CD4-positive, alpha-beta T cell treated with Interleukin-4 for 4 hours (primary cell): ENCODE measurements at places on chromosomes 13 and 19.

GRCh38 chr13:99352351-99353245 is 45.4 kb upstream of the GPR183 start:
- DNase-seq: no peak

DNA sequence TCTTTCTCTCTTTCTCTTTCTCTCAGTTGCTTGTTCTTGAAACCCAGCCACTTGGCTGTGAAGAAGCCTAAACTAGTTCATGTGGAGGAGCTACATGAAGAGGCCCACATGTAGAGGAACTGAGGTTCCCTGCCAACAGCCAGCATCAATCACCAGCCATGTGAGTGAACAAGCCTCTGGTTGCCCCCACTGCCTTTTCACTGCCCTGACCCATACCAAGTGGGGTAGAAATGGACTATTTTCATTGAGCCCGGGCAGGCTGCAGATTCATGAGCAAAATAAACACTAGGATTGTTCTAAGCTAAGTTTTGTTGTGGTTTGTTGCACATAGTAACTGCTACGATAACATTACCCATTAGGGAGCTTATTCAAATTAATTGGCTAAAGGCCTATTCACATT is 78.7 kb upstream of the FAM216B start:
- no peak for DNase-seq

GRCh38 chr19:12796146-12797071 is 5.1 kb downstream of the JUNB start:
- peak; percentile 78 for DNase-seq

DNA sequence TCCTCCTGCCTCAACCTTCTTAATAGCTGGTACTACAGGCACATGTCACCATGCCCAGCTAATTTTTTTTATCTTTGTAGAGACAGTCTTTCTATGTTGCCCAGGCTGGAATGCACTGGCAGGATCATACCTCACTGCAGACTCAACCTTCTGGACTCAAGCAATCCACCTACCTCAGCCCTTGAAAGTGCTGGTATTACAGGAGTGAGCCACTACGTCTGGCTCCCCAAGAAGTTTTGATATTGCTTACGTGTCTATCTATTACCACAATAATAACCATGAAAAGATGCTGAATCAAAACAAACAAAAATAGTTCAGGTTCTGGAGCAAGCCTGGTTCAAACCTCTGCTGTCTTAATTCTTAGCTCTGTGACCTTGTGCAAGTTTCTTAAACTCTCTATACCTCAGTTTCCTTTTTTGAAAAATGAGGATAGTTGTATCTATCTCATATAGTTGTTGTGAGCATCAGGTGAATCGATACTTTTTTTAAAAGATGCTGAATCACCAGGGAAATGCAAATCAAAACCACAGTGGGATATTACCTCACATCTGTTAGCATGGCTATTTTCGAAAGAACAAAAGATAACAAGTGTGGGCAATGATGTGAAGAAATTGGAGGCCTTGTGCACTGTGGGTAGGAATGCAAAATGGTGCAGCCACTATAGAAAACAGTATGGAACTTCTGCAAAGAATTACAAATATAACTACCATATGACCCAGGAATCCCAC is 19.0 kb upstream of the LEUTX start:
- no peak for DNase-seq

DNA sequence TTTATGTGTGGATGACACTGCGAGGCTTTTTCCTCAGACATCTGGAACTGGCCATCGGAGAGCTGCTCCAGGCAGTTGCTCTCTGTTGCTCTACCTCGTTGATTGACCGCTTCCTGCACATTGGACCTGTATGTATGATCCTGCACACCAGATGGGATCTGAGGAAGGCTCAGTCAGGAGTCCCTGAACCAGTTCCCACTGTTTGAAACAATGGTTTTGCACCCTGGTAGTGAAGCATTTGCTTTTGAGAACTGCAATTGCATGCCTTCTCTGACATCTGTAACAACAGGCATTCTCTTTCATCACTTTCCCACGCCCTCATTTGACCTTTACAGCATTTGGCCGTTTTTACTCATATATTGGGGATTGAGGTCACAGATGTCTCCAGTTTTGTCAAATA is 61.1 kb upstream of the NPAS1 start:
- no peak for DNase-seq

- no peak for DNase-seq
Observed at GRCh38 chr19:39645800-39646411, 9.8 kb upstream of the LGALS16 start.

- no peak for DNase-seq
Observed at GRCh38 chr19:30651691-30652090, 279.5 kb downstream of the ZNF536 start.

DNA sequence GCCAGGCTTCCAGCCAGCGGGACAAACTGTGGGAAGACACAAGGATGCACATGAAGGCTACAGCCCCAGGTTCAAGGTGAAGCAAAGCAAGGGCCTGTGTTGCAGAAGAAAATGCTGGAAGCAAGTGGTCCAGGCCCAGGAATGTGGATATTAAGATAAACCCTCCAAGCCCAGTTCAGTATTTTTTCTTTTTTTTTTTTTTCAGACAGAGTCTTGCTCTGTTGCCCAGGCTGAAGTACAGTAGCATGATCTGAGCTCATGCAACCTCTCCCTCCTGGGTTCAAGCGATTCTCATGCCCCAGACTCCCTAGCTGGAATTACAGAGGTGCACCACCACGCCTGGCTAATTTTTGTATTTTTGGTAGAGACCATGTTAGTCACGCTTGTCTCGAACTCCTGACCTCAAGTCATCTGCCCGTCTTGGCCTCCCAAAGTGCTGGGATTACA is 4.4 kb downstream of the PRDX2 start:
- DNase-seq: no peak

DNA sequence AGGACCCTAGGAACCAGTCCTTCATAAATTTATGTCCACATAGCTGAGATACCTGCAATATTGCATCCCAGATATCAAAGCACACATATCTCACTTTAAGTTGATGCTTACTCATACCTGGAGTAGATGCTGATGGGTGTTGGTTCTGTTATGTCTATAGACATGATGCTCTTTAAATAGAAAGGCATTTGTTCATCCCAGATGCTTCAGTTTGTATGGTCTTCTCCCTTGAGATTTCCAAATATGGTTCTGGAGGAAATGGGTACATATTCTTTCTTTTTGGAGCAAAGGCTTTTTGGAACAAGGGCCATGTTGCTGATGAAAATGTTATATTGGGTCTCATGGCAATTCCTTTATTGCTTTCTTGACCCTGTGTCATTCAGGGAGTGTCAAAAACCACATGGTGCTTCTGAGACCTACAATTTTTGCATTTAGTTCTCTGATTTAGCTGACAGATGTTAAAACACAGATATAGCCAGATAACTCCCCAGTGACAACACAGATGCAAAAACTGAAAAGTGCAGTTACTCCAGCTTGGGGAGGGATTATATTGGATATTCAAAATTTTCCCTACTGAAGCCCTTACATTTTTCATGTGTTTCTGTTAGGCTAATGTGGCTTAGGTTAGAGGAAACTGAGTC is 211.4 kb downstream of the KCNRG start:
- no peak for DNase-seq

DNA sequence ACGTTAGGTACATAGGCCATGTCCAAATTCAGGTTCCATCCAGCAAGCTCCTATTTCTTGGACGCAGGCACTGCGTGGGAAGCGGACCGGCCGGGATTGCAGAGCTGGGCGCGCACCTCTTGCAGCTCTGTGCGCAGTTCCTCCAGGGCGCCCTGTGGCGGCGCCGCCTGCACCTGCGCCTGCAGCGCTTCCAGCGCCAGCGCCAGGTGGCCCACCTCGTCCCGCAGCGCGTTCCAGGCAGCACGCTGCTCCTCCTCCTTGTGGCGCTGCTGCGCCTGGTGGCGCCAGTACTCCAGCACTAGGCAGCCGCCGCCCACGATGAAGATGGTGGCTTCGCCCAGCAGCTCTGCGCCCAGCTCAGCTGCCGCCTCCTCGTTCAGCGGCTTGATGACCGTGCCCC is 31.1 kb downstream of the OPA3 start:
- DNase-seq: no peak

DNA sequence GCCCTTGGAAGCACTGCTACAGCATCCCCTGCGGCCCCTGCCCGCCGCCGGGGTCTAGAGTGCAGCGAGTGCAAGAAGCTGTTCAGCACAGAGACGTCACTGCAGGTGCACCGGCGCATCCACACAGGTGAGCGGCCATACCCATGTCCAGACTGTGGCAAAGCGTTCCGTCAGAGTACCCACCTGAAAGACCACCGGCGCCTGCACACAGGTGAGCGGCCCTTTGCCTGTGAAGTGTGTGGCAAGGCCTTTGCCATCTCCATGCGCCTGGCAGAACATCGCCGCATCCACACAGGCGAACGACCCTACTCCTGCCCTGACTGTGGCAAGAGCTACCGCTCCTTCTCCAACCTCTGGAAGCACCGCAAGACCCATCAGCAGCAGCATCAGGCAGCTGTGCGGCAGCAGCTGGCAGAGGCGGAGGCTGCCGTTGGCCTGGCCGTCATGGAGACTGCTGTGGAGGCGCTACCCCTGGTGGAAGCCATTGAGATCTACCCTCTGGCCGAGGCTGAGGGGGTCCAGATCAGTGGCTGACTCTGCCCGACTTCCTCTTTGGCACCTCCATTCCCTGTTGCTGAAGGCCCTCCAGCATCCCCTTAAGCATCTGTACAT is 4.9 kb downstream of the ZNF574 start:
- no peak for DNase-seq

GRCh38 chr19:45166723-45167252 is 6.0 kb upstream of the NKPD1 start:
- no peak for DNase-seq

GRCh38 chr19:15790096-15790495 is 2.6 kb downstream of the OR10H5 start:
- no peak for DNase-seq

- DNase-seq: no peak
Observed at GRCh38 chr19:15231271-15231670, 977 bp downstream of the EPHX3 start.

DNA sequence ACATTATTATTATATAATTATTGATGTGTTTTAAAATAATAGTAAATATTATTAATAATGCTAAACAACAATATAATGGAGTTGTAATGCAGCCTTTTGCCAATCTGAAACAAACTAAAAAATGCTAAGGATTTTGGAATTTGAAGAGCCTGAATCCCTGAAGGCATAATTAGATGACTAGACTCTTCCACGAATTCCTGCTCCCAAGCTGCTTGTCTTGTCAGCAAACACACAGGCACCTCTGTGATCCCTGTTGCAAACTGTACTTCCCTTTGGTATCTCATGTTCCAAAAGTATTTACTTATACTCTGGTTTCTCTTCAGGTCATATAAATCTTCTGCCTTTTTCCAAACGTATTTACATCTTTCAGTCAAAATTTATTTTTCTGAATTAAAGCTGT is 1862.4 kb downstream of the OLFM4 start:
- DNase-seq: no peak

DNA sequence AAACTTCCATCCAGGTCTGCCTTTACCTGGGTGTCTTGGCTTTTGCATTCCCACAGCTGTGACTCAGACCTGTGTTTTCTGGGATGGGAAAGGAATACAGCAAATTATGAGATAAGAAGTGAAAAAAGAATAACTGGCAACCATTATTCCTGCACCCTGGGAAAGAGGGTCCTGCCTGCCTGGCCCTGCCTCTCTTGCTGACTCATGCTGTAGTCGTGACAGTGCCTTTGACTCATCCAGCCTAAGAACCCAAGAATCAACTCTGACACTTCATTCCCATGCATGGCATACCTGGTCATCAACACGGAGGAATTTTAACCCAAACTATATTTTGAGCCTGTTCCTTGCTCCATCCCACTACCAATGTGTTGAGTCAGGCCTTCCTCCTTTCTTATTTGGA is 185.4 kb upstream of the SERP2 start:
- DNase-seq: no peak

DNA sequence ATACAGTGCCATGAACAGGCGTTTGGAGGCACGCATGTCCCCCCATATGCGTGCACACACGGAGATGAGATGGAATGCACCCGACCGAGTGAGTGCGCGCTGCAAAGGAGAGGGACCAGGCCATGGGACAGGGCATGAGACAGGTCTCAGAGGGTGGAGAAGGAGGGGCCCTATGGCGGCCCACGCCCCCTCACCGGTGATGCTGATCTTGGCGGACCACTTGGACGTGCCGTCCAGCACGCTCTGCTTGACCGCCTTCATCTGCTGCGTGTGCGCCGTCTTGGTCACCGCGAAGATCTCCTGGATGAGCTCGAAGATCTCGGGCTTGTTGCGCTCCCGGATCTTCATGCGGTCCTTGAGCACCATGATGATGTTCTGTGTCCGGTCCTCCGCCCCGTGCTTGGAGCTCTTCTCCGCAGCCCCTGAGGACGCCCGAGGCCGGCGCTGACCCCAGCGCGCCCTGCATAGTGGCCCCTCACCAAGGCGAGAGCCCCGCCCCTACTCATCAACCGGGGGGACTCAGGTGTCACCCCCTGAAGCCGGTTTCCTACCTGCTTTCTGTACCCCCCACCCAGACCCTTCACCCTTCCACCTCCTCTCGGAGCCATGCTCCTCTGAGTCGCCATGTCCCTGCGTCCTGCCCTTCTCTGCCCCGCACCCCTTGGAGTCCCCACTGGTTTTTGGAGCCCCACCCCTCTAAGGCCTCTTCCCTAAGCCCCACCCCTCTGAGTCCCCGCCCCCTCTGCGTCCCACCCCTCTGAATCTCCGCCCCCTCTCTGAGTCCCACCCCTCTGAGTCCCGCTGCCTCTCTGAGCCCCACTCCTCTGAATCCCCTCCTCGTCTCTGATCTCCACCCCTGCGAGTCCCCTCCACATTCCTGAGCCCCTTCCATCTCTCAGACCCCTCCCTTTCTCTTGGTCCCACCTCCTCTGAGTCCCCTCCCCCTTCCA is 40.8 kb downstream of the UNC13A start:
- DNase-seq: no peak

DNA sequence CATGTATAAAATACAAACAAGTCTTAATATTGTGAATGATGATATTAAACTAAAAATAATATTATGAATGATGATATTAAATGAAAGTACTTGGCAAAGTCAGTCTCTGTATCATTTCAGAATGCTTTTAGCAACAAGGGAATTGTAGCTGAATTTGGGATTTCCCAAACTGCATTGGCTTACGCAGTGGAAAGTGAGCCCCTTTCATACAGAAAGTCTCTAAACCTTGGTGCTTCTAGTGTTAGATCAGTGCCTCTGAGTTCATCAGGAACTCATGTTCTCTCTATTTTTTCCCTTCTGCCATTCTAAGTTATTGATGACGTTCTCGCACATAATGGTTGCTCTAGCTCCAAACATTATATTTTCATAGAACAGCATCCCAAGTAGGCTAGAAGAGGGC is 300.0 kb downstream of the ITGBL1 start:
- DNase-seq: no peak

GRCh38 chr13:77409412-77409811 is 82.5 kb upstream of the MYCBP2 start:
- no peak for DNase-seq

GRCh38 chr13:67916650-67917049 is 686.5 kb upstream of the PCDH9 start:
- no peak for DNase-seq

GRCh38 chr13:26280295-26280694 is 26.4 kb downstream of the CDK8 start:
- DNase-seq: no peak

- no peak for DNase-seq
Observed at GRCh38 chr13:66665991-66666390, 564.1 kb downstream of the PCDH9 start.
